ENCODE measurements at places on chromosomes 4 and X. TPM values are rescaled to one million over a fixed set of nuclear protein-coding genes. Genes with fewer than 3 reads are reported as not detected.

The TMEM31 gene
- total RNA-seq, result 110 TPM

GRCh38 chrX:139844884-139845283 is 88.0 kb downstream of the ATP11C start:
- DNase-seq, result no peak

The SHISA3 gene
- total RNA-seq, result not detected

The TLR6 gene
- total RNA-seq, result 1.2 TPM

DNA sequence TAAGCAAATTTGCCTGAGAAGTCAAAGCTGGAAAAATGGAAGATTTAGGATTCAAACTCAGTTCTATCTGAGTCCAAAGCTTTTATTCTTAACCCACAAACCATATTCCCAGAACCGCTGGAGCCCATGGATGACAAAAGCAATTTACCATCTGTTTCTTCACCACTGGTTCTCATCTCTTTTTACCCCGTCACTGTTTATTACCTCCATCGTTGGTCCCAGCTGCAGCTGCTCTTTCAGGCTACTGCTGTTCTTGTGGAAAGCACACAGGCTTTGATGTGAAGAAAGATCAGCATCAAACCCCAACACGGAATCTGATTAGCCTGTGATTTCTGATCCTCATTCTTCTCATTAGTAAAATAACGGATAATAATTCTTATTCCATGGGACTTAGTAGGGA is 9.5 kb downstream of the FBXO8 start:
- DNase-seq, result no peak

The L1CAM gene
- 1.7 TPM for total RNA-seq

The NIPAL1 gene
- 3.2 TPM for total RNA-seq

DNA sequence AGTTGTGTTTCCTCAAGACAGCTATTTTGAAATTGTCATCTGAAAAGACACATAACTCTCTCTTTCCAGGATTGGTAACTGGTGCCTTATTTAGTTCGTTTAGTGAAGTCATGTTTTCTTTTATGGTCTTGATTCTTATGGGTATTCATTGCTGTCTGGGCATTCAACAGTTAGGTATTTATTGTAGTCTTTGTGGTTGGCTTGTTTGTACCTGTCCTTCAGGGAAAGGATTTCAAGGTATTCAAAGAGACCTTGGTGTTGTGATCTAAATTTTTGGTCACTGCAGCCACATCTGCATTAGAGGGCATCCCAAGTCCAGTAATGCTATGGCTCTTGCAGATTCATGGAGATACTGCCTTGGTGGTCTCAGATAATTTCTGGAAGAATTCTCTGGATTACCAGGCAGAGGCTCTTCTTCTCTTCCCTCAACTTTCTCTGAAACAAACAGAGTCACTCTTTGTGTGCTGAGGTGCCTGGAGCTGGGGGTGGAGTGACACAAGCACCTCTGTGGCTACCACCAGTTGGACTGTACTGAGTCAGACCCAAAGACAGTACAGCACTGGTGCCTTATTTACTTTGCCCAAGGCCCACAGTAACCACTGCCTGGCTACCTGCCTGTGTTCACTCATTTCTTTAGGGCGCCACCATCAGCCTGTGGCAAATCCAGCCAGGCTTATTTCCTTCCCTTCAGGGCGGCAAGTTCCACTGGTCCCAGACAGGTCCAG is 620.4 kb downstream of the KCNIP4 start:
- DNase-seq, result no peak

DNA sequence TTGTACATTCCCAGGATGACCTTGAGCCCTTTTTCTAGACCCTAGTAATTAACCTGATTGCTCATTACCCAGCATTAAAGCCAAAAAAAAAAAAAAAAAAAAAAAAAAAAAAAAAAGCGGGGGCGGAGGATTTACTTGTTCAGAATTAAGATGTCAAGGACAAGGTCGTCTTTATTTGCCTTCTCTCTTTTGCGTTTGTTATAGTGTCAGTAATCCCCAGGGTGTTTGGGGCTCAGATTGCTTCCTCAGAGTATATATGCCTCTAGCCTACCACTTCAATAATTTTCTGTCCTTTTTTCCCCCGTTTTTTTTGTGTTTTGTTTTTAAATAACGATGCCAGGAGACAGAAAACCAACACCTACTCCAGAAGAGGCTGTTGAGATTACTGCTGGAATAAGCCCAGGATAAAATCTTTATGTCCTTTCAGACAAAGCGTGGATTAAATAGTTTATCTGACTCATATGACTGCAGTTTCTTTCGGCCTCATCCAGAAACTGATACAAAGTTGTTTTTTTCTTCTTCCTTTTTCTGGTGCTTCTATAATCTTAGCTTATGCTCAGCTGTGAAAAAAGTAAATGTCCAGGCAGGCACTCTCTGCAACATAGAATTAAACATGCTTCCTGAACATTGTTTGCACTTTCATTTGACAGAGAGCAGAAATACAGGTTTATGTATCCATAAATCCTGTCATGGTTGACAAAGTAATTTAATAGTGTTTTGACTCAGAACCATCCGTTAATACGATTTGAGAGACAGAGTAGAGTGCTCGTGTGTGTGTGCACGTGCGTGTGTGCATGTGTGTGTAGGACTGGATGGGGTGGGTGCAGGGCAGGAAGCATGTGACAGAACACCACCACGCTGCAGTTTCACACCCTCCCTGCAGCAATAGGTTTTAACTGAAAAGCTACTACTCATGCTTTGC is 138.6 kb downstream of the AFF1 start:
- peak; percentile 34 for DNase-seq

GRCh38 chr4:68152411-68152810 is 22.7 kb upstream of the TMPRSS11F start:
- no peak for DNase-seq

Measured in testis (tissue), 5 donors.